Activated CD8-positive, alpha-beta T cell treated with anti-CD3 and anti-CD28 coated beads for 36 hours (primary cell): ENCODE measurements at places on chromosomes 1 and 21. TPM values are rescaled to one million over a fixed set of nuclear protein-coding genes. Genes with fewer than 3 reads are reported as not detected.

DNA sequence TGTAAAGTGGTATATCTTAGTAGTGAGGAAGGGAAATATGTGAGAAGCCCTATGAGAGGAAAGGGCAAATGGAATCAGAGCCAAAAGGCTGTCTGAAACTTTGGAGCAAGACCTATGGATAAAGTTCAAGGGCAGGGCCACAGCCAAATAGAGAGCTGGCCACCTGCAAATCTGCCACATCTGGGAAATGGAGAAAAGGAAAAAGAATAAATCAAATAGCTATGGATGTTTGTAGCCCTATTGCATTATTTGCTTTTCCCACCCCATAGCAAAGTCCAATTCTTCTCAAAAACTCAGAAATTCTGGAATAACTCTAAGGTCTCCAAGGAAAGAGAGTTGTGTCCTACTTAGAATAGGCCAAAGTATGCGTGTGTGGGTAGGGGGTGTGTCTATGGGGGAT, 4.0 kb upstream of the HLX start:
- no peak overlapping the region for H3K27ac ChIP-seq
- no peaks in the 10 kb centered on the region for H3K36me3 ChIP-seq
- H3K4me3 ChIP-seq, result no peak overlapping the region
- DNase-seq, result no peak
- peaks cover 59% of the 10 kb centered on the region for H3K27me3 ChIP-seq

GRCh38 chr1:228687587-228687986, 47.7 kb upstream of the RHOU start:
- DNase-seq, result no peak
- no peak overlapping the region for H3K27ac ChIP-seq
- no peak overlapping the region for H3K4me3 ChIP-seq
- peaks cover 3% of the 10 kb centered on the region for H3K27me3 ChIP-seq
- H3K36me3 ChIP-seq, result no peaks in the 10 kb centered on the region

DNA sequence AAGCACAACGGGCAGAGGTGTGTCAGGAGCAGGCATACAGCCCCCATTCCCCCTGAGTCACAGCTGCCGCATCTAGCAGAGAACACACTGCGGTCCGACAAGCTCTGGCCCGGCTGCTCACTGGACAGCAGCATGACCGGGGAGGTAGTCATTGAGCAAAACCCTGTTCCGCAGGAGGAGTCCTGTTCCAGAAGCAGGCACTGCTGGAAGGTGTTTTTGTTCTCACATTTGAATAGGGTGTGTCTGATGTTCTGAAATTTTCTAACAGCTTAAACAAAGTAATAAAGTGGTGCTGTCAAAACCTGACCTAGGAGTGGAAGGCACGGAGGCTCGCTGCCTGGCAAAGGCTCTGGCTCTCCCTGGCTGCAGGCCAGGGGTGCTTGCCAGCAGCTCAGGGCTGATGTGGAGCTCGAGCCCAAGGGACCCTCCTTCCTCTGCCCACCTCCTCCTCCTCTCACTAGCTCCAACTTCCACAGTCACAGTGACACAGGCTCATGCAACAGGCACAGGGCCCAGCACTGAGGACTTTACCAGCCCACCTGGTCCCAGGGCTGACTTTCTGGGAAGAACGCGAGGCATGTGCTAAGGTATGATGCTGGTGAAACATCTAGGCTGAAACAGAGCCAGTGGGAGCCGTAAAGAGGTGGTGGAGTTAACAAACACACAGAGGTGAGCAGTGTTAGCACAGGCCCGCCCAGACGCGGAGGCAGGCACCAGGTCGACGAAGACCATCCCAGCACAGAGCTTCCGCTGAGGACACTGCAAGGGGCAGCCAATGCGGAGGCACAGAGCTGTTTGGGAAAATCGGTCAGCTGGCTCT, 118.6 kb upstream of the IFFO2 start:
- H3K36me3 ChIP-seq, result peaks cover 57% of the 10 kb centered on the region
- no peaks in the 10 kb centered on the region for H3K27me3 ChIP-seq
- DNase-seq, result no peak
- peak overlapping the region; percentile 53 for H3K27ac ChIP-seq
- peaks cover 33% of the 10 kb centered on the region for H3K4me1 ChIP-seq
- no peak overlapping the region for H3K4me3 ChIP-seq

CASZ1 gene
- total RNA-seq, result 2.9 TPM
